ENCODE measurements at places on chromosomes 5 and 9. TPM values are rescaled to one million over a fixed set of nuclear protein-coding genes. Genes with fewer than 3 reads are reported as not detected.
A peak's percentile ranks its signal among the peaks of the same experiment; 100 is the strongest.

Gene FYB1
- 93.7 TPM for total RNA-seq

Gene KYAT1
- 14.4 TPM for total RNA-seq

Gene PCDHB13
- total RNA-seq: not detected

Gene FBXW11
- total RNA-seq: 53.3 TPM

Gene TRPM3
- not detected for total RNA-seq

Gene FAM78A
- 51.6 TPM for total RNA-seq

Gene WDR38
- not detected for total RNA-seq

Gene THBS4
- total RNA-seq: 2.1 TPM

DNA sequence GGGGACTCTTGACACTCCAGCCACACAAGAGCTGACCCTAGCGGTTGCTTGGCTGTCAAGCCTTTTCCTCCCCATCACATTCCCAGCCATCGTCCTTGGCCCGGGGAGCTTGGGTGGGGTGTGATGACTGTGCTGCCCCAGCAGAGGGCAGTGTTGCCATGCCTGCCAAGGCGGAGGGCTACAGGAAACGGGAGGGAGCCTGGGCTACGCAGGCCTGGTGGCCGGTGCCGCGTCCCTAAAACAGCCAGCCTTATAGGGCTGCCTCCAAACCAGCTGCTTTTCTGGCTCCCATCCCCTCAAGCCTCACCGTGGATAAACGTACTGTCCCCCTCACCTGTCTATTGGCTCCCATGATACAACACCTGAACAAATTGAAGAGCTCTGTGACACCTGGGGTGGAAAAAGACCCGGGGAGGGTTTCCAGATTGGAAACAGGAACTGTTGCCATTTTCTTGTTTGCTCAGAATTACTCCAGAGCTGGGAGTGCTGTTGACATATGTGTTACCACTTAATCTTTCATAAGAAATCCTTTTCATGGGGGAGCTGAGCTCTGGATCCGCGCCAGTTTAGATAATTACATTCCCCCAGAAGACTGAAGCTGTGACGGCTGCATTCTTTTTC, 72.8 kb upstream of the ASTN2 start:
- DNase-seq: peak; percentile 84

GRCh38 chr9:134463280-134463679, 137.0 kb downstream of the RXRA start:
- DNase-seq: no peak

- no peak for DNase-seq
These were observed 266.0 kb downstream of the EFNA5 start for GRCh38 chr5:107404595-107405374.

DNA sequence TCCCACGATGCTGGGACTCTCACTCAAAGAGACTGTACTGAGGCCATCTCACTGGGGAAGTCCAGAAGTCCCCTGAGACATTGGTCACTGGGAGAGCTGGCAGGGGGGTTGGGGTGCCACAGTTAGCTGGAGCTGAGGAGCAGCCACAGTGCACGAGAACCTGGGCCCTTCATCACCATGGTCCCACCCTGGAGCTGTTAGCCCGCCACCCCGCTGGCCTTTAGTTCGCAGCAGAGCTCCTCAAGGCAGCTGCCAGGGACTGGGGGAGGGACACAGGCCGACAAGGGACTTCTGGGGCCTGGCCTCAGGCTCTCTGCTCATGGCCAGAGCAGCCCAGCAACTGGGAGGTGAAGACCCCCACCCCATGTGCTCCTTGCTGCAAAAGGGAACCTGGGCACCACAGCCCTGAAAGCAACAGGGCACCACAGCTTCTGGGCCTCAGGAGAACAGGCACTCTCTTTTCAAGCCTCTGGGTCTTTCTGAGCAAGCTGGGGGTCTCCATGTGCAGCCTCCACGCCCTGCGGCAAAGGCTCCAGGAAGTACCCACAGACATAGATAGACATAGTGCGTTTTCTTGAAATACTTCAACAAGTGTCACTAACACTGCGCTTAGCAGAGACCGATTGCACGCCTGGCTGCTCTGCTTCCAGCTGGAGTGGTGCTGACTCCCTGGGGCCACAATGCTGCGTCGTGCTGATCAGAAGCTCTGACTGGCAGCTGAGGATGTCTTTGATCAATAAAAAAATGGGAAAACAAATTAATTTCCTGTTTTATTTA, 46.0 kb downstream of the VAV2 start:
- no peak for DNase-seq

DNA sequence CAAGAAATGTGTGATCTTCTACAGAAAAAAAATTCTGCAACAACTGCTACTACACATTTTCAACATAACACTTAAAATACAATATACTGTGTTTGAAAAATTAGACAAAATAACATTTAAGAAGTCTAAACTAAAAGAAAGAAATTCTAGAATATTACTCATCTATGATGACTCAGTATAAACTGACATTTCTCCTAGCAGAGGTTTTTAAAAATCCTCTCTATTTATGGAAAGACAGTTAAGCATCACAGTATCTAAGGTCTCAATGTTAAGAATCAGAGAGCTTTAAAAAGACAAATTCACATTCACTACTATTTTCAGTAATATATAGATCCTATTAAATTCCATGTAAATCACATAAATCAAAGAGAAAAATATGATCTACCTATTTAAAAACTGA, 61.3 kb downstream of the NR2F1-AS1 start:
- DNase-seq: no peak

- DNase-seq: no peak
These were observed 153.6 kb downstream of the TRIO start for GRCh38 chr5:14296533-14297331.

DNA sequence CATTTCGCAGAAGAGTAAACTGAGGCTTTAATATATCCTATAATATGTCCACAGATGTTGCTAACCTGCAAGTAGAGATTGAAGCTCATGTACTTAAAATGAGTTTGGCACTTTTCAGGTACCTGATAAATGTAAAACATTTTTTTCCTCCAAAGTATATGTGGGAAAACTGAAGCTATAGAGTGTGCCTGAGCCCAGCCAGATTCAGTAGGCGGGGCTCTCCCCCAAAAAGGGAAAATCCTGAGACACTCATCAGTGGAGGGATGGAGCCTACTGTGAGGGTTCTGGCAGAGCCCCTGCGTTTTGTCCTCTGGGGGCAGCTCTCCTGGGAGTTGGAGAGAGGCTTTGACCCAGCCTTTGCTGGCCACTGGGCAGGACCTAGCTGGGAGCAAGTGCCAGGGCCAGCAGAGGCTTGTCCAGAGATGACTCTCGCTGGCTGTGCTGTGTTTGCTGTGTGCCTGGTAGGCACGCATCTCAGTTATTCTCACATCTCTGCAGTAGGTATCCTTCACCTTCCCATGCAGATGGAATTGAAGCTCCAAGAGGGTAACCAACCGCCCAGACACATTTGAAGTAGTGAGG, 81.1 kb upstream of the SPRY4 start:
- DNase-seq: no peak

DNA sequence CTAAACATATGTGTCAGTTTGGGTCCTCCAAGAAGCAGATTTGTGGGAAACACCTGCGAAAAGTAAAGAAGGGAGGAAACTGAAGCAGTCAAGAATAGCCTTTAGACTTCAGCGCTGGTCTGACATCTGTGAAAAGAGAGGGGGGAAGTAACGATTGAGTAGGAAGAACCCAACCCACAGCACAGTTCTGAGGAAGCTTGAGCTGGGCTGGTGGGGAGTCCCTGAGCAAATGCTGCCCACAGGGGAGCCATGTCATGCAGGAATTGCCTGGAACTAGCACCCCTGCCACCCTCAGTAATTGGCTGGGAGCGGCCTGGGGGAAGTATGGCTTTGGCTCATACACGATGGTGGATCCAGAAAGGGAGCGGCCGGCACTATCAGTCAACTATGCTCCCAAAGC, 20.6 kb downstream of the FAM240B start:
- DNase-seq: no peak

DNA sequence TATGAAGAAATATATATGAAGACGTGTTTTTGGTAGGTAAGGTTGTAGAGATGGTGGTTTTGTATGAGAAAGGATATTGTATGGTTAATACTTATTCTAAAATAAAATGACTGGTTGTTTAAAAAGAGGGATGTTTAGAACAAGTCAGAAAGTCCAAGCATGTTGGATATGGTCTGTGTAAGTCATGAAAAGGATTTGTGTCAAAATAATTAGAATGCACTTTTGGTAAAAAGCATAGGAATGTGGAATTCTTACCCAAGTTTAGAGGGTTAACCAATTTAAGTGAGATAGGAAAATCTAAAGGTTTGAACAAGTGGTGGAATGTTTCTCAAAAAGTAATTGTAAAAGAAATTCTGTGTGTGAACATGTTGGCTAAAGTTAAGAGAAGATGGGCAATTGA, 1556.5 kb upstream of the C9orf72 start:
- no peak for DNase-seq

GRCh38 chr9:17520268-17521064, 58.4 kb upstream of the SH3GL2 start:
- DNase-seq: no peak

Data from activated CD4-positive, alpha-beta T cell treated with anti-CD3 and anti-CD28 coated beads, Interleukin-2, amount 10 ng/mL, durations not matched to agents 24 days and 14 days (primary cell).